Kidney (tissue), 22 donors: ENCODE measurements at places on chromosomes 7 and 10. TPM values are rescaled to one million over a fixed set of nuclear protein-coding genes. Genes with fewer than 3 reads are reported as not detected.
A peak's percentile ranks its signal among the peaks of the same experiment; 100 is the strongest.

The ARHGAP19 gene
- total RNA-seq, result 10.6 TPM

GRCh38 chr7:34672430-34672829, 14.4 kb downstream of the NPSR1 start:
- H3K27ac ChIP-seq, result no peak overlapping the region
- H3K36me3 ChIP-seq, result no peaks in the 10 kb centered on the region
- no peaks in the 10 kb centered on the region for H3K4me1 ChIP-seq

DNA sequence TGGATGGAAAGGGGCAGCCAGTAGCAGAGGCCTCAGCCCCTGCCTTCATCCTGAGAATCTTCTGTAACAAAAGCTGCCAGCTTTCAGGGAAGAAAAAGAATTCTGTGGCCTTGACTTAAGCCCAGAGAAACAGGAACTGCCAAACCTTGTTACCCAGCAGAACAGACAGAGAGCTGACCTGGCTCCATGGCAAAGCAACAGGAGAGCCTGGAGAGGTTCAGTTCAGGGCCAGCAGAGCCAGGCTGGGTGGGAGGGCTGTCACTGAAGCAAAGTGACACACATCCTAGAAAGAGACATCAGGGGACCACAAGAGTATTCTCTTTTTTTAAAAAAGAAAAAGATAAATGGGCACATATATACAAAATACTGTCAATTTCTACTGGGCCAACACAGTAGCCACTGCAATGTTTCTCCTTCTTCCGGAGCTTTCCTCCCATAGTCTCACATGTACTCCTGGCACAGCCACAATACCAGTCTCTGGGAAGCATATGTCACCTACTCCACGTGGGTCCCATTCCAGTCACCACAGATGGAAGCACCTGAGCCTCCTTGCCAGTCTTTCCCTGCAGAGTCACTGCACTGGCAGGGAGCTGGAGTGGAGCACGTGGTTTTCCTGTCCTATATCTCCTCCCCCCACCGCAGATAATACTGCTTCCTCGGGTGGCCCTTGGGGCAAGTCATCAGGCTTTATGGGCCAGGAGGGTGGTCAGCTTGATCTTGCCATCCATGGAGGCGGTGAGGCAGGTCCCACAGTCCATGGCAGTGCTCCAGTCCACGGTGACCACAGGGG, 15.2 kb upstream of the CYREN start:
- no peaks in the 10 kb centered on the region for H3K27me3 ChIP-seq
- H3K36me3 ChIP-seq, result peaks cover 55% of the 10 kb centered on the region
- DNase-seq, result no peak
- H3K4me1 ChIP-seq, result no peaks in the 10 kb centered on the region

DNA sequence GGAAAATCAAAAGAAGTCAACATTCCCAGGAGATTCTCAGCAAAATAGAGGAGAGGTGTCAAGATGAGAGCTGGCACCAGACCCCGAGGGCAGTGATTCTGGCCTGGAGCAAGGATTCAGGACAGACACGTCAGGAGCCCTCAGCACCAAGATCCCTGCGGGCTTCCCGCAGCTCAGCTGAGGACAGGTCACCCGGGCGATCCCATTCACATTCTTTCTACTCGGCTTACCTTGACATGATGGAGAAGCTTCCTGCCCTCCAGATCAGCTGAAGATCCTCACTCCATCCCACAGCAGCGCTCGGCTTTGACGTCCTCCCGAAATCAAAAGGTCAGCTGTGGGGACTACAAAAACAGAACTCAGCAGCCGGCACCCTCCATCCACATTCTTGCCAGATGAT, 139.1 kb downstream of the DLG5 start:
- no peak overlapping the region for H3K27ac ChIP-seq
- no peak overlapping the region for H3K4me3 ChIP-seq
- DNase-seq, result no peak
- no peaks in the 10 kb centered on the region for H3K4me1 ChIP-seq
- no peaks in the 10 kb centered on the region for H3K27me3 ChIP-seq

- peak; percentile 49 for DNase-seq
- no peak overlapping the region for H3K27ac ChIP-seq
- no peaks in the 10 kb centered on the region for H3K36me3 ChIP-seq
Observed at GRCh38 chr10:118966076-118966849, 63.3 kb upstream of the NANOS1 start.

DNA sequence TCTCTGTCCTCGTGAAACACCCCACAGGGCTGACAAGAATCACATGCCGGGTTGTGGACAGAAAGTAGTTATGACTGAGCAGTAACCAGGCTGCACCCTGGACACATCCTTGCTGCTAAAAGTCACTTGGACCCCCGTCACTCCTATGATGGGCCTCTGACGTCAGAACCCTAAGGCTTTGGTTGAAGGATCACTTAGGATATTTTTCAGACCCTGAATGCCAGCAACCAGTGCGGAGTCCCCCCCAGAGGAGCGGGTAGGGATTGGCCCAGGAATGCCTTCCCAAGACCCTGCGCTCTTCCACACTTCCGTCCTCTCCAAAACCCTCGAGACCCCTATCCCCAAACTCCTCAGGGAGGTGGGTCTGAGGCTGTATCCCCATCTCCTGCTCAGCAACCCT, 52.1 kb downstream of the CFAP46 start:
- no peak overlapping the region for H3K4me3 ChIP-seq
- H3K27me3 ChIP-seq, result no peaks in the 10 kb centered on the region
- H3K36me3 ChIP-seq, result no peaks in the 10 kb centered on the region
- no peak overlapping the region for H3K27ac ChIP-seq
- no peak for DNase-seq
- H3K4me1 ChIP-seq, result no peaks in the 10 kb centered on the region

DNA sequence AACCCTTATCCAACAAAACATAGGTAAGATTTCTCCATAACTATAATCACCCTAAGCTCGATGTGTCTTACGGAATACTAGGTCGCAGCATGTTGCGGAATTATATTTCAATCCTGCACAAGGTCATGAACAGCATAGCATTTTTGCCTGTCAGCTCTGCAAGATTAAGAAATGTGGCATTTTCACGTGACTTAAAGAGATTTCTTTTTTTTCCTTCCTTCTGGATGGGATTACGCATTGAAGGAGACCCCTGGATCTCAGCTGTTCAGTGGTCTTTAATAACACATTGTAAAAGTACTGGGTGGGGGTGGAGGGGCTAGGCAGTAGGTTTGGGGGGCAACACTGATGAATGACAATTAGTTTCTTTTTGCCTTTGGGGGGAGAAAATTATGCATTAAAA, 106.7 kb downstream of the CUBN start:
- H3K27me3 ChIP-seq, result no peaks in the 10 kb centered on the region
- H3K4me3 ChIP-seq, result no peak overlapping the region
- no peaks in the 10 kb centered on the region for H3K36me3 ChIP-seq
- no peak for DNase-seq

DNA sequence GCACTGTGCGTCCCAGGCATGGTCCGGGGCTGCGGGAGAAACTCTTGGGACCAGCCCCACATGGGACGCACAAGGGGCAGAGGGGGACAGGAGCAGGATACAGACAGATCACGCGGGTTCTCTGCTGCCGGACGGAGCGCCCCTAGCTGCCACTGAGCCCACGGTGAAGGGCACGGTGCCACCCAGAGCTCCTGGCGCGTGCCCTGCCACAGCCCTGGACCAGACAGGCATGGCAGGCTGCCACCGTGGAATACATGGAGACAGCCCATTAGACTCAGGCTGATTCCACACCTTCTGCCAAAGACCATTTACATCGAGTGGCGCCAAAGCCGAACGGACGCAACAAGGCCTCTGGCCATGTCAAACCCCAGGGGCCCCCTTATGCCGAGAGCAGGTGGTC, 90.4 kb downstream of the MAD1L1 start:
- no peaks in the 10 kb centered on the region for H3K36me3 ChIP-seq
- H3K27me3 ChIP-seq, result no peaks in the 10 kb centered on the region
- DNase-seq, result no peak
- H3K27ac ChIP-seq, result no peak overlapping the region
- no peak overlapping the region for H3K4me3 ChIP-seq

DNA sequence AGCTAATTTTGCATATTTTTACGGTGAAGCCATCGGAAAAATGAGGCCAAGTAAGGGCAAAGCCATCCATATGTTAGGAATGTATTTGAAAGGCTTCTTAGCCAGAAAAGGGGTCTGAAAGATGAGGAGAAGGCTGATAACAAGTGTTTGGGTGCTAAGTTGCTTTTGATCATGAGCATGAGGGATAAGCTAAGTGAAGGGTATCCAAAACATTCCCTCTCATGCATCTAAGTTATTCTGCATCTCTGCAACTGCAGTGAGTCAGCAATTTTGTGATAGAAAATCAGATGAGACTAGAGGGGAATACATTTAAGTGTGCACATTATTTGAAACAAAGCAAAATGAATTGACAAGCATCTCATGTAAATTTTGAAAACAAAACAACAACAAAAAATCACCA, 282.8 kb downstream of the GPR158 start:
- no peaks in the 10 kb centered on the region for H3K36me3 ChIP-seq
- DNase-seq, result no peak
- no peak overlapping the region for H3K27ac ChIP-seq
- no peak overlapping the region for H3K4me3 ChIP-seq

DNA sequence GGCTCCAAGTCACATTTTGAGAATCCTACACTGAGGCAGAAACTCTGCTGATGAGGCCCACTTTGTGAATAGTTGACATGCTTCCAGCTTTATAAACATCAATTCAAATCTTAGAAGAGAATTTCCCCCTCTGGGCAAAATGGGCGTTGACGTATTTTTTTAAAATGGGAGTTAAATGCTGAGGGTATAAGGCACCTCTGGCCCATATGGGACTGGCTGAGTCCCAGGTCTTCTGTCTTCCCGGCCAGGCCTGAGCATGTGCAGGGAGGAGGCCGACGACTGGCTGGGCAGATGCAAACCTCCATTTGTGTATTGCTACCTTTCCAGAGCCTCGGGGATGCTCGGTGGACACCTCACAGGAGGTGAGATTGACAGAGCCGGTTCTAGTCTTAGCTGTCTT, 37.7 kb downstream of the BUB3 start:
- no peaks in the 10 kb centered on the region for H3K27me3 ChIP-seq
- H3K36me3 ChIP-seq, result no peaks in the 10 kb centered on the region
- no peaks in the 10 kb centered on the region for H3K4me1 ChIP-seq
- DNase-seq, result no peak

DNA sequence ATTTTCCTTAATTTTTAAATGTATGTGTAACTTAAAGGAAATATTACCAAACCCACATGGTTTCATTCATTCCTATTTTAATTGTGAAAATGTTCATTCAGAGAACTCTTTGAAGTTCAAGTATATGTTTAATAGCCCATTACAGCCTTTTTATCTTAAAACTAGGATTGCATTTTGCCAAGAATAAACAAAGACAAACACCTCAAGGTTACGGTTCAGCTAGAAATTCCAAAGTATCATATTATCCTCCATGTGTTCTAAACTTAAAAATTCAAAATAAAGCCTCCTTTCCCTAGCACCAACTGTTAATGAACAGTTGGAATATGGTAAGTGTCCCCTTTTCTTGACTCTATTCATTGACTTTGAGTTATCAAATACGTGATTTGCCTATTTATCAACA, 215.6 kb upstream of the SEMA3E start:
- H3K4me1 ChIP-seq, result no peaks in the 10 kb centered on the region
- no peaks in the 10 kb centered on the region for H3K27me3 ChIP-seq
- H3K36me3 ChIP-seq, result no peaks in the 10 kb centered on the region
- no peak overlapping the region for H3K4me3 ChIP-seq
- no peak for DNase-seq
